ENCODE measurements at places on chromosomes 11 and 22.

DNA sequence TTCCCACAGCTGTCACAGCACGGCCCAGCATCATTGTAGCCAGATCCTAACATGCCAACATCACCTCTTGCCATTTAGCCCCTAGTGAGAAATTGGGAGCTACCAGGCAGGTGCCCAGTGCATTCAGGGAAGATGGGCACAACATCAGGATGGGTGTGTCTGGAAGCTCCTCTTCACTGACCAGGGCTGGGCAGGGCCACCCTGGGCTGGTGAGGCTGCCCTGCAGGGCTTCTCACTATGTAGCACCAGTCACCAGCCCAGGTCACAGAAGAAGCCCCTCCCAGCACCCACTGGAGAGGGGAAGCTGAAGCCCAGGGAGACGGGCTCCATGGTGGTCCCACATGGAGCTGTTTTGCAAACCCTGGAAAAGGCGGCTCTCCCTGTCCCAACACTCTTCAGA is 13.9 kb downstream of the ZNF74 start:
- no peak for DNase-seq

DNA sequence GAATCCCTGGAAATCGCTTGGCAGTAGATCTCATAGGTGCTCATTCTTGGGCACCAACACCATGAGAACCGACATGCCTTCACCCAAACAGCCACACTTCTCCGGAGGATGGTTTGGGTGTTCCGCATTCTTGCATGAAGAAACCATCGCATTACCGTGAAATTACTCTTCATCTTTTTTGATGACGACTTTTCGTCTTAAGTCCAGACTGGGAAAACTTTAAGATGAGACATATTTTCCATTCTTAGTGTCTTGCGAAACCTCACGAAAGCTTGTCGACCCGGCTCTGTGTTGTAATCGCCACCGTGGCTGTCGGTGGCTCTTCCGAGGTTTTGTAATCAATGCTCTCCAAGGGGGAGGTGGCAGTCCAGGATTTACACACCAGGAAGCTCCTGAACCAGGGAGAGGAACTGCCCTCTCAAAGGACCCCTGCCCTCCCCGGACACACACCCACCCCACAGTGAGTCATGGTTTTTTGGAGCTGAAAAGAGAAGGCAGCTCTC is 1.7 kb downstream of the TOM1 start:
- no peak for DNase-seq

- DNase-seq: no peak
Observed at GRCh38 chr11:77411137-77411707, 62.7 kb downstream of the PAK1 start.

DNA sequence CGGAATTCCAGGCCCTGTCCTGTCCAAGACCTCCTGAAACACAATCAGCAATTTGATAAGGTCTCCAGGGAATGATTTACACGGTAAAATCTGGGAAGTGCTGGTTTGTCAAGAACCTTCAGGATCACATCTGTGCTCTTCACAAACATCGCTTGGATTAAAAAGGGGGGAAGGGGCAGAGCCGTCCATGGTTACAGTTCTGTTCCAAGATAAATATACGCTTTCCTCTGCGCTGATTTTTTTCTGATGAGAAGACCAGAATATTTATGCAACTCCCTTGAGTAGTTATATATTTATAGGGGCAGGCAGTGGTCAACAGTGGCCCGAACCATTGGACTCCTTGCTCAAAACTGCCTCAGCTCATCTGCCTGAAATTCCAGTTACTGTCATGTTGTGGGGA is 9.2 kb upstream of the APOL5 start:
- no peak for DNase-seq

- DNase-seq: no peak
Observed at GRCh38 chr11:110090466-110091026, 2.6 kb upstream of the ZC3H12C start.

DNA sequence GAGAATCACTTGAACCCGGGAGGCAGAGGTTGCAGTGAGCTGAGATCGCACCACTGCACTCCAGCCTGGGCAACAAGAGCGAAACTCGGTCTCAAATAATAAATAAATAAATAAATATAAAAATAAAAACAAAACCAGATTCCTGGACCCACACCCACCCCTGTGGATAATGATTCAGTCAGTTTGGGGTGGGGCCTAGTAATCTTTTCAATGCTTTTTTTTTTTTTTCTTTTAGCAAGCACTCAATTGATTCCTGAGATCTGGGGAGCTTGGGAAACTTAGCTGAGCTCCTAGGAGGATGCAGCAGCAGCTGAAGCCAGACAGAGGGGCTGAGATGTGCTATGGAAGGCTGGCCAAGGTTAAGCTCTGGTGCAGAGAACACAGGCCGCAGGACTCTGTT is 4.6 kb upstream of the PC start:
- DNase-seq: no peak

- no peak for DNase-seq
Observed at GRCh38 chr11:69896250-69896649, 77.0 kb upstream of the FGF3 start.

- DNase-seq: no peak
Observed at GRCh38 chr22:19819208-19819910, 35.3 kb downstream of the GNB1L start.
